ENCODE measurements at places on chromosomes 1 and 21.
A peak's percentile ranks its signal among the peaks of the same experiment; 100 is the strongest.

GRCh38 chr1:227905573-227906487 is 41.9 kb downstream of the WNT9A start:
- no peak for DNase-seq

DNA sequence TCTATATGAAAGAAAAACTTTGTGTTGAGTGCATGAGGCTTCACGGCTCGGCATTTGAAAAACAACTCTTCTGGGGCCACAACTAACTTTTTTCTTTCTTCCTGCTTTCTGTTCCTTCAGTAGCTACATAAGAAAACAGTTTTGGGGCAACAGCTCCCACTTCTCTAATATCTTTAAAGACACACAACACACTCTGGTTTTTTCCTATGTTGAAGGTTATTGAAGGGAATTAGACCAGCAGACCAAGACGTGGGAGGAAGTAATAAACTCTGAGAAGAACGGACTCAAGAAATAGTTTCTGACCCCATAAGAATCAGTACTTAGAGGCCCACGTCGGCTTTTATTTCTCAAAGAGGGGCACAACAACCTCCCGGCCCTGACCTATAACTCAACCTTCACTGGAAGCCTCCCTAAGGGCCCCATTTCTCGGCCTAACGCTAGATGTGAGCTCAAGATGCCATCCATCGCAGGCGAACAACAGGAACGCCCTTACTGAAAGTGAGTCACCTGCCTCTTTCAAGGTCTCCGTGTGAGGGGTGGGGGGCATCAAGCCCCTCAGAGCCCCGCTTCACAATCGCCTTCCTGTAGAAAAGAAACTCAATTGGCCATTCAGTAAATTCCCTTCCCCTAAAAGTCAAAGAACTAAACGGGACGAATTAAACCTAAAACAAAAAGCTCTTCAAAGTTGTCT is 844 bp downstream of the ZMYM6 start:
- DNase-seq: peak; percentile 1

- DNase-seq: no peak
These were observed 10.7 kb upstream of the COL16A1 start for GRCh38 chr1:31714442-31715086.

- no peak for DNase-seq
These were observed 10.1 kb downstream of the IL12RB2 start for GRCh38 chr1:67317803-67318202.

DNA sequence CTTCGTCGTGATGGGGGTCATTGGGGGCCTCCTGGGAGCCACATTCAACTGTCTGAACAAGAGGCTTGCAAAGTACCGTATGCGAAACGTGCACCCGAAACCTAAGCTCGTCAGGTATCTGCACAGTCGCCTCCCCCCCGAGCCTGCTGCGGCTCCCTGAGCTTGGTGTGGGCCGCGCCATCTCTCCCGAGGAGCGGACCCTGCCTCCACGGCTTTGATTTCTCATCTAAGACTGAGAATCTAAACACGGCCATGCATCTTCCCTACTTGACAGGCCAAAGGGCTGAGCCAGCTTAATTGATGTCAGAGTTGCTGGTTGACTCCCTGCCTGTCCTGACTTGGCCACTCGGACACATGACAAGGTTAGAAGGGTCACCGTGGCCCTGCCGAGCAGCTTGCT is 19.1 kb downstream of the NPPA start:
- no peak for DNase-seq

GRCh38 chr1:43997295-43997999 is 6.0 kb downstream of the CCDC24 start:
- DNase-seq: no peak

GRCh38 chr1:197915260-197915861 is 1.8 kb upstream of the LHX9 start:
- no peak for DNase-seq

- DNase-seq: no peak
These were observed 396.3 kb downstream of the SETD4 start for GRCh38 chr21:35663856-35664606.

Data from astrocyte of the cerebellum (primary cell).